ENCODE measurements at places on chromosomes 11 and 22.

DNA sequence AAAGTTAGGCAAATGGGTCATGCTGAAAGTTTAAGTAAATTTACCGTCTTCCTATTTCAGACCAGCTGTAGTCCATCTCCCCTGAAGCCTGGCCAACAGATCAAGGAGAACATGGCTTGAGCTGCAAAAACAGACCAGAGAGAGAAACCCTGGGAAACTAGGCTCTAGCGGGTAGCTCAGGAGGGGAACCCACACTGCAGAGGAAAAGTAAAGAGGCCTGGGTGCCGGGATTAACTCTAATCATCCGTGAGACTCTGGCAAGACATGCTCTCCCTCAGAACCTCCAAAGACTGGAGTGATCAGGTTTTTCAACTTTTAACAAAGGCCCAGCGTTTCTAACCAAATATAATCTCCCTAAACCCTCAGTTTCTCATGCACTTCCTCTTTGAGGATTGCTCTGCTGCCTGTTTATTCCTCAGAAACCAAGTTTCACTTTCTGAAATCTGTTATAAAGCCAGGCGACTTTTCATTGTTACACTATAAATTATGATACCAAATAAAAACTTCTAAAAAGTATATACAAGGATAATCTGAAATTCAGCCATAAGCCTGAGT, 67.5 kb downstream of the GAB2 start:
- no peak for DNase-seq

DNA sequence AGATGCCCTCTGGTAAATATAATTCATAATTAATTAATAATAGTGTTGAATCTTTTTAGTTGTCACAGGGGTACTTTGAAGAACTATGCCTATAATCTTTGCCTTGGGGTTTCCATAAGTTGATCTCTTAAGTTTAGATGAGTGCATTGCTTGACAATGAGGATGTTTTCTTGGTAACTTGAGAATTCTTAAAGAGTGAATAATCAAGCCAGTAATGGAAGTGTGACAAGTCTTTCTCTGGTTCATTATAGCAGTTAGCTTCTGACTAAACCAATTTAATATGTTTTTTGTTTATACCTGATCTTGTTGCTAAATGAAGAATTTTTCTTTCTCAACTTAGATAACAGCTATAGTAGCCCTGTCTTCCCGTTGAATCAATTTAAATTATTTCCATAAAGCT, 46.2 kb downstream of the ATXN10 start:
- DNase-seq: no peak

GRCh38 chr11:75873417-75874221, 58.6 kb downstream of the UVRAG start:
- no peak for DNase-seq

DNA sequence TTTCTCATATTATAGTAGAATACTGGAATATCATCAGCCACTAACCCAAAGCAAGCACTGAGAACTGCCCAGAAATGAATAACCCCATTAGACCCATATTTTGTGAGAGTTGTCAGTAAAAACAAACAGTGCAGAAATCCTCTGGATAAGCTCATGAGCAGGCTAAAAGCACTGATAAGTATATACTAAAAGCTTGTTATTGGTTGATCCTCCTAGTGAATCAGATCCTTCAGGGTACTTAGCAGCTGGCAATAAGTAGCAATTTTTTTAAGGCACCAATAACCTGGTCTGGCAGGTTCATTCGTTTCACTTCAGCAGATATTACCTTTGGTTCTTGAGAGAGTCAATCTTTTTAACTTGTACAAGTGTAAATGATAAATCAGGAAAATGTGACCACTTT, 1.2 kb downstream of the NOX4 start:
- no peak for DNase-seq

- no peak for DNase-seq
These were observed 171.8 kb downstream of the SOX6 start for GRCh38 chr11:16184588-16184987.

DNA sequence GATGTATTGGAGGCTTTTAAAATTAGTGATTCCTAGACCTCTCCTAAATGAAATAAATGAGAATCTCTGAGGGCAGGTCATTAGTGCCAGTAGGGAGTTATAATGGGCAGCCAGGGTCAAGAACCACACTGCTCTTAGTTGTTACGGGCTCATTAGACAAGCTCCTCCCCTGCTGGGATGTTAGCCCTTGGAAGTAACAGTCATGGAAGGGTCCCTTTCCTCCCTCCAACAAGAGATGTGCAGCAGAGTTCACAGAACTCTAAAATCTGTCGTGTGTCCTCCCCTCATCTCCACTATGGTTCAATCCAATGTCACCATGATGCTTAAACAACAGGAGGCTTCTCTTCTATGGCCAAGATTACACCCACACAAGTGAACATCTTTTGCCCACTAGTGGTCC, 419.5 kb downstream of the INSC start:
- no peak for DNase-seq

- no peak for DNase-seq
These were observed 87.7 kb upstream of the ANO3 start for GRCh38 chr11:26244207-26244606.

DNA sequence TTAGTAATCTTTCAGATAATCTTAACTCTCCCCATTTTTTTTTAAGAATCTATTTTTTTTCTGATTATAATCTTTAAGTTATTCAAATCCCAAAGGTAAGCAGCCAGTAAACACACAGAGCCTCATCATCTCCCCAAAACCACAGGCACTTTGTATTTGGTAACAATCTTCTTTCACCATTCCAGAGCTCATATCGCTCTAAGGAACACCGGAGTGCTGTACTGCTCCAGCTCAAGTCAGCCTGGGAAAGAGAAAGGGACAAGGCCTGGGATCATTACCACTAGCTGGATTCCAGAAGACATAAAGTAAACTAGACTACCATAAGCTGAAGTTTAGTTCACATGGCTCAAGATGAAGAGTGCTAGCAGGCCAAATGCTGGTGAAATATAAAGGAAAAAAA, 73.0 kb upstream of the APOA1 start:
- DNase-seq: no peak

DNA sequence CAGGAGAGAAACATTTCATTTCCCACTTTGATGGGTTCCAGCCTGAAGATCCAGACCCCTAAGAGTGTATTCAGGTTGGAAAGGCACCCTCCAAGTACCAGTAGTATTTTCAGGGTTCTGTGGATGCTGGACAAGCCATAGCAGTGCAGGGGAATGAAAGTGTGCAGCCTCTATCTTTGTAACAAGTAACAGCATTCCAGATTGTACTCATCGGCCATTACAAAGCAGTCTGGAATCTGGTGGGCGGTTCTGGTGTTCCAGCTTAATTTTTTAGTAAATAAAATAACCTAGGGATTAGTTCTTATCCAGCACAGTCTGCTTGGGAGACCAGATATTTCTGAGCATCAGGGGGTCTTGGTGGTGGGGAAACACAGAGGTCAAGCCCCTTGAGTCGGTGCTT, 22.6 kb downstream of the APLNR start:
- no peak for DNase-seq

- no peak for DNase-seq
These were observed 494 bp downstream of the CHID1 start for GRCh38 chr11:910044-910588.

DNA sequence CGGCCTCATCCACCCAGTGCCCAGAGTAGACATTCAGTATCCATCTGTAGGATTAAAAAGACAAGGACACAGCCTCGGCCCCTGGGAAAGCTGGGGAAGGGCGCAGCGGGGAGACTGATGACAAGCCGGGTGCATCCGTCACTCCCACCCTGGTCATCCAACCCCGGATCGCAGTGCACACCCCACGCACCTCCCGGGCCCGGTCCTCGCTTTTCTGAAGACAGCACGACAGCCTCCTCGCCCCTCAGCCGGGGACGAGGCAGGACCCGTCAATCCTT, 1.1 kb downstream of the FCHSD2 start:
- DNase-seq: peak; percentile 8

- DNase-seq: no peak
These were observed 20.3 kb upstream of the MICAL2 start for GRCh38 chr11:12090061-12090591.

- DNase-seq: no peak
These were observed 7.9 kb upstream of the FLRT1 start for GRCh38 chr11:64027651-64028397.

GRCh38 chr11:15569305-15570025, 454.7 kb downstream of the INSC start:
- no peak for DNase-seq

DNA sequence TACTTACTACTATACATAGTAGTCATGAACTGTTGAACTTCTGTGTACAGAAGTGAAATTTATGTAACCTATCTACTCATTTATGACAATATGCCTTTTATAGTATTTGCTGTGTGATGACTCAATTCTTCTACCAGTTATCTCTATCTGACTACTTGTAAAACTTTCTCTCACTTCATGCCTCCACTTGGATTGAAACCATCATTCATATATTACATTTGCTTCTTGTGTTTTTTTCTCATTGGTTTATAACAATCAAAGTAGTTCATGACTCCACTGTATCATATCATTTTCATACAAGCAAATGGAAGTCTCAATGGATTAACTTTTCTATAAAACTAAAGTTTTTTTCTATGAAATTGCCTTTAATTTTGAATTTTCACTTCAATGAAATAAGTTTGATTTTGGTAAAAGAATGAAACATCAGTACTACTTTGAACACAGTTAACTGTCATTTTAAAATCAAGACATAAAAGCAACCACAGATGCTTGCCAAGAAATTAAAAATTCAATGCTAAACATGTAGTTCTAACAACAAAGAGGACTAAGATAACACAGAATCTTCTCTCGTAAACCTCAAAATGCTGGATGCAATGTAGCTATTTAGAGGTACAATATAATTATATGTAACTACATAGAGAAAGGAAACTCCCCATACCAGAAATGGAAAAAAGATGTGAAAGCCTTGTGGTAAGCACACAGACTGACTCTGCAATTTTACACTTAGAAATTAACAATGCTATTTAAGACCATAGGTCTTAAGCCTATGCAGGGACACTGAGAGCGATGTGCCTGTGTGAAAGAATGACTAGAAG, 27.6 kb upstream of the EXPH5 start:
- no peak for DNase-seq

DNA sequence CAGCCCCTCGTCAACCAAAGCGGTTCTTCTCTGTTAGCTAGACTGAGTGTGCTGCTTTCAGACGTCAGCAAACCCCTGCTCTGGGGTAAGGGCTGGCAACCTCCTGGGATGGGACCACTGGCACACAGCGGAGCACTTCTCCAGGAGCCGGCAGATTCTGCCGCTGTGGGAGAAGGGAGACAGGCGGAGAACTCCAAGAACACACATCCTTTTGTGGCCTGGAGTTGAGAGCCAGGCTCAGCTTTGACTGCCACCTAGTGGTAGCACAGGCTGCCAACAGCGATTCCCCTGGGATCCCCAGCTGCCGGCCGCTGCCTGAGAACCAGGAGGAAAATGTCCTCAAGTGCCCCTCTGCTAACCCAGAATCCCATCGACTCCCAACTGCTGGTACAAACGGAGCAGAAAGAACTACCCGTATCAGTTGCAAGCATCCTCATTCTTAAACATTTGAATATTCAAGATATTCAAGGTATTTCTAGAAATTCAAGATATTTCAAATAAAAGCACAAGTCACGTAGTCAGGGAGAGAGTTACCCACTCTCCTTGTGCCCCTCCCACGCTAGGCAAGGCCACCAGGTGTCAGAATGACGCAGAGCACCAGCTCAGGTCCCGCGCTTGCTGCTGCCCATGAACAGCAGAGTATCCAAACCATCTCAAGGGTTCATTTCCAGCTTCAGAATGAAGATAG, 4.9 kb downstream of the LTO1 start:
- DNase-seq: peak; percentile 41

GRCh38 chr11:34505874-34506273, 7.7 kb downstream of the ELF5 start:
- no peak for DNase-seq

- DNase-seq: no peak
These were observed 26.3 kb downstream of the RTN4R start for GRCh38 chr22:20241579-20242392.

- DNase-seq: no peak
These were observed 46.5 kb downstream of the AHNAK start for GRCh38 chr11:62499944-62500649.
